ENCODE measurements at places on chromosomes 1 and 21.

GRCh38 chr1:240320659-240321058 lies 229.0 kb downstream of the FMN2 start:
- DNase-seq: no peak
- H3K27me3 ChIP-seq: no peaks in the 10 kb centered on the region
- H3K4me1 ChIP-seq: no peaks in the 10 kb centered on the region
- H3K4me3 ChIP-seq: no peak overlapping the region
- H3K36me3 ChIP-seq: no peaks in the 10 kb centered on the region

DNA sequence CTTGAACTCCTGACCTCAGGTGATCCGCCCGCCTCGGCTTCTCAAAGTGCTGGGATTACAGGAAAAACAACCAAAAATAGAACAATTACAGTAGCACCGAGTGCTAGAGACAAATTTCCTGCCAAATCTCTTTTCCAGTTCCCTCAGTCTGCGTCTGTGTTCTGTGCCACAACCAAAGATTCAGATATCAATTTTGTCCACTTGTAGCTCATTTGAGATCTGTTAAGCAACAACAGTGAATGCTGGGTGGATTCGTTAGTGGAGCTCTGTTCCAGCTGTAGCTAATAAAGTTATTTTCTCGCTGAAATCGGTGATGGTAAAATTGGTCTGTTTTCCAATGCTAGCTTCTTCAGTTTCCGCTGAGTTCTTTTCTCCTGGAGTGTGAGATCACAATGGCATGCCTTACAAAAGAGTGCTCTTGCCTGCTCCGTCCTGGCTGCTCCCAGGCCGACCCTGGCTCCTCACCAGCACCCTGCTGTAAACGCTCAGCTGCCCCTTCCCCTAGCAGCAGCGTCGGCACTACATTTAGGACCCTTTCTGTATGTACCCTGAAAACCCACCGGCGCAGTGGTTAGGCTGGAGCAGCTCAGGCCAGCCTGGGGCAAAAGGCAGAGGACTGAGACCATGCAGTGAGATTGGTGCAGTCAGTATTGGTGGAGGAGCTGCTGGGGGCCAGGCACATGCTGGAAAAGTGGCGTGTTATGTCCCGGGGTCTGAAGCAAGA lies 395.4 kb downstream of the KIF26B start:
- peaks cover 14% of the 10 kb centered on the region for H3K27me3 ChIP-seq
- no peak for DNase-seq
- no peak overlapping the region for H3K27ac ChIP-seq
- H3K4me3 ChIP-seq: no peak overlapping the region
- H3K36me3 ChIP-seq: no peaks in the 10 kb centered on the region

GRCh38 chr1:171254859-171255258 lies 6.6 kb downstream of the FMO1 start:
- peaks cover 53% of the 10 kb centered on the region for H3K27me3 ChIP-seq
- no peaks in the 10 kb centered on the region for H3K36me3 ChIP-seq
- DNase-seq: no peak
- H3K4me1 ChIP-seq: peaks cover 12% of the 10 kb centered on the region

DNA sequence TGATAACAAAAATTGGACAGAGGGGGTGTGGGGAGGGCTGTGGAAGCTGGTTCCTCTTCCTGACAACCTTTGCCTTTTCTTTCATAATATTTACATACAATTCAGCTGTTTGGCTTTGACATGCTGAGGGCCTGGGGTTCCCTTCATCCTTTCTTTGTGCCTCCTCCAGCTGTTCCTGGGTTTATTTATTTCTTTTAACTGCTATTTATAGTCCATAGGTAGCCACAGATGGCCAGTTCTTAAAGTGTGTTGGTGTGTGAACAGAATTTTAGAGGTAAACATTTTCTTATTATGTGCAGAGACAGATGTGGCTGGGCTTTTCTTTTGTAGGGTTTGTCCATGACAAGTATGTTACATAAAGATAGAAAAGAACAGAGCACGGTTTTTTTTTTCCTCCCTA lies 34.1 kb upstream of the CNIH3 start:
- DNase-seq: no peak
- no peak overlapping the region for H3K27ac ChIP-seq
- H3K27me3 ChIP-seq: peaks cover 61% of the 10 kb centered on the region
- H3K4me3 ChIP-seq: no peak overlapping the region
- no peaks in the 10 kb centered on the region for H3K4me1 ChIP-seq

DNA sequence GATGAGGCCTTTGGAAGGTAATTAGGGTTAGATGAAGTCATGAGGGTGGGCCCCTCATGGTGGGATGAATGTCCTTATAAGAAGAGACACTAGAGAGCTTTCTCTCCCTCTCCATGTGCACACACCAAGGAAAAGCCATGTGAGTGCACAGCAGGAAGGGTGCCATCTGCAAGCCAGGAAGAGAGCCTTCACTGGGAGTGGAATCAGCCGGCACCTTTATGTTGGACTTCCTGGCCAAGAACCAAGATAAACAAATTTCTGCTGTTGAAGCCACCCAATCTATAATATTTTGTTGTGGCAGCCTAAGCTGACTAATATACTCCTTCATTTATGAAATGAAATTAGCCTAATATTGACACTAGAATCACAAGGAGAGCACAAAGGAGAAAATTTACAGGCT lies 38.2 kb upstream of the PKP1 start:
- no peaks in the 10 kb centered on the region for H3K4me1 ChIP-seq
- no peak for DNase-seq
- no peaks in the 10 kb centered on the region for H3K36me3 ChIP-seq
- peaks cover 66% of the 10 kb centered on the region for H3K27me3 ChIP-seq
- H3K27ac ChIP-seq: no peak overlapping the region

DNA sequence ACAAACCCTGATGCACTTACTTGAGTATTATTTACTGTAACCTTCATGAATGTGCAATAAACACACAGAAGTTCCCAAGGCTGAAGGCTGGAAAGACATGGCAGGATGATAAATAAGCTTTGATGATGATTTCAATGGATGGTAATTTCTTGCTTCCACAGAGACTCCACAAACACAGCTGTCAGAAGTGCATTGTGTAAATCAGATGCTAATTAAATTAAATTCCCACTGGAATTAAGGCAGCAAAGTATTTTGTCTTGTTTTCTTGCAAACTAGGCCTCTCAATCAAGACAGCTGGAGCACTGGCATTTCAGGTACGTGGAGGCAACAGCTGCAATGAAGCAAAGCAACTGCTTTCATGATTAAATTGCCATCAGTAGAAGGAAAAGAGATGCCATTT lies 24.1 kb downstream of the FAM177B start:
- H3K4me3 ChIP-seq: no peak overlapping the region
- no peaks in the 10 kb centered on the region for H3K36me3 ChIP-seq
- no peak for DNase-seq
- H3K27me3 ChIP-seq: peaks cover 77% of the 10 kb centered on the region

GRCh38 chr21:17427831-17428483 lies 84.9 kb upstream of the CXADR start:
- H3K27ac ChIP-seq: no peak overlapping the region
- no peak overlapping the region for H3K4me3 ChIP-seq
- no peak for DNase-seq

- peak overlapping the region; percentile 97 for H3K27ac ChIP-seq
- peak overlapping the region; percentile 43 for H3K4me3 ChIP-seq
- no peaks in the 10 kb centered on the region for H3K27me3 ChIP-seq
- peaks cover 76% of the 10 kb centered on the region for H3K36me3 ChIP-seq
- peak; percentile 75 for DNase-seq
- peaks cover 42% of the 10 kb centered on the region for H3K4me1 ChIP-seq
These were observed 15.4 kb downstream of the LMNA start for GRCh38 chr1:156129687-156130577.

DNA sequence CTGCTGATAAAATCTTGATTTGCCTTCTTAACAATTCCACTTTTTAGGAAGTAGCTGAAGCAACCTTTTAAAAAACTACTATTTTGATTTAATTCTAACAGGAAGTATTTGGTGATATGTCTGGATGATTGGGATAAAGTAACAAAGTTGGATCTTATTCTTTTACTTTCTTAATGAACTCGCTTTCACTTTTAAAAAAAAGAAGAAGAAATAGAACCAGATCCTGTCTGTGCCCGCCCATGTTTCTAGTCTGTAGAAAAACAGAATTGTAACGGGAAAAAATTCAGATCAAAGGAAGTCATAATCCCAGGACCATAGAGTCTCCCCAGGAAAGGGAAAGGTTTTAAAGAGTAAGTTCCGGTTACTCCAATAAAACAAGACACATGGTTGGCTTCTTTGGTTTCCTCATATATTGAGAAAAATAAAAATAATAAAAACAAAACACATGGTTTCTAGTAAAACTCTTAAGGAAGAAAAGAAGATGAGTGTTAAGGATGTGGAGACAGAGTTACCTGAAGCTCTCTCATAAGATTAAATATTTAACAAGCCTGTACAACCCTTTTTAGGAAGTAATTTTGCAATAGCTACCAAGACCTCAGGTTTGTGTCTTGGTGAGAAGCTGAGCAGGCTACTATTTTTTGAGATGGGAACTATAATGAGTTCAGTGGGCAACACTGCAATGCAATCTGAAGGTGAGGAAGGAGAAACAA lies 4.9 kb downstream of the CD48 start:
- no peak overlapping the region for H3K27ac ChIP-seq
- no peak for DNase-seq
- H3K4me1 ChIP-seq: peaks cover 44% of the 10 kb centered on the region
- H3K36me3 ChIP-seq: peaks cover 43% of the 10 kb centered on the region
- no peaks in the 10 kb centered on the region for H3K27me3 ChIP-seq

GRCh38 chr21:19648391-19648790 lies 1244.8 kb upstream of the TMPRSS15 start:
- H3K4me3 ChIP-seq: no peak overlapping the region
- no peaks in the 10 kb centered on the region for H3K36me3 ChIP-seq
- H3K27ac ChIP-seq: no peak overlapping the region

DNA sequence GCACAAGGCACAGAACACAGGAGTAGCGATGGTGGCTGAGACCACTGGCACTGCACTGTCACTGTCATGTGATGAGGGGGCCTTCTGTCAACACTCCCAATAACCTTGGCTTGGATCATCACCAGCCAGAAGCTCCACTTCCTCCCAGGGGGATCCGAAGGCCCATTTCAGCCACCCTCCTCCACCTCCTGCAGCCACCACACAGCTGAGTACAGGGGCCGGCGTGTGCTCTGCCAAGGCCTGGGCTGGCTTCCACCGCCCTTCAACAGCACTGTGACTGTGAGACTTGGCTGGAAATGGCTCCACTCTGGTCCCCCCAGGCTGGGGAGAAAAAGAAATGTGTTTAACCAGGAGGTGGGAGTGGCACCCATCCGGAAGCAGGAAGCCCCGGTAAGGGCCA lies 9.9 kb upstream of the NADK start:
- no peak overlapping the region for H3K4me3 ChIP-seq
- H3K36me3 ChIP-seq: peaks cover 82% of the 10 kb centered on the region
- H3K4me1 ChIP-seq: peaks cover 11% of the 10 kb centered on the region
- no peaks in the 10 kb centered on the region for H3K27me3 ChIP-seq

DNA sequence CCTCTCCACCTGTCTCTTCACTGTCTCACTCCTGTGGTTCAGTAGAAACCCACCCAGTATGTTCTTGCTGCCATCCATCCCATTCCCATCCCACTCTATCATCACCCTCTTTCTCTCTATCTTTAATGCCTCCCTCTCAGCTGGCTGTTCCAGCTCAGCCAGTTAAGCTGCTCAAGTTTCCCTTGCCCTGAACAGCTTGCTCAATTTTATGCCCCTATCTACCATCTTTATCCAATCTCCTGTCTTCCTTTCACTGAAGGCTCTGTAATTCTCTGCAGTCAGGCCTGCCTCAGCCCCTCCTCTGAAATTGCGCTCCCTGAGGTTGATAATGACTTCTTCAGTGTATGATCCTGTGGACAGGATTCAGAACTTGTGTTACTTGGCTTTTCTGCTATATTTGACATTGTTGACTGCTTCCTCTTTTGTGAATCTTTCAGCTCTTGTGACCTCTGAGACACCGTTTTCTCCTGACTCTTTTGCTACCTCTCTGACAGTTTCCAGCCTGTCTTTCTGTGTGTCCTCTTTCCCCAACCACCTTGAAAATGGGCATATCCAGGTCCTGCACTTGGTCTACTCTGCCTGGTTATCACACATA lies 13.9 kb upstream of the BCAR3 start:
- peaks cover 9% of the 10 kb centered on the region for H3K4me1 ChIP-seq
- no peaks in the 10 kb centered on the region for H3K27me3 ChIP-seq
- no peak for DNase-seq
- H3K4me3 ChIP-seq: no peak overlapping the region
- no peak overlapping the region for H3K27ac ChIP-seq

GRCh38 chr21:38082936-38083485 lies 166.8 kb upstream of the KCNJ6 start:
- no peaks in the 10 kb centered on the region for H3K27me3 ChIP-seq
- no peaks in the 10 kb centered on the region for H3K36me3 ChIP-seq
- no peak overlapping the region for H3K27ac ChIP-seq
- no peaks in the 10 kb centered on the region for H3K4me1 ChIP-seq

All from central memory CD8-positive, alpha-beta T cell (primary cell).